NB4 (cell line): ENCODE measurements at places on chromosomes 16 and 17.

DNA sequence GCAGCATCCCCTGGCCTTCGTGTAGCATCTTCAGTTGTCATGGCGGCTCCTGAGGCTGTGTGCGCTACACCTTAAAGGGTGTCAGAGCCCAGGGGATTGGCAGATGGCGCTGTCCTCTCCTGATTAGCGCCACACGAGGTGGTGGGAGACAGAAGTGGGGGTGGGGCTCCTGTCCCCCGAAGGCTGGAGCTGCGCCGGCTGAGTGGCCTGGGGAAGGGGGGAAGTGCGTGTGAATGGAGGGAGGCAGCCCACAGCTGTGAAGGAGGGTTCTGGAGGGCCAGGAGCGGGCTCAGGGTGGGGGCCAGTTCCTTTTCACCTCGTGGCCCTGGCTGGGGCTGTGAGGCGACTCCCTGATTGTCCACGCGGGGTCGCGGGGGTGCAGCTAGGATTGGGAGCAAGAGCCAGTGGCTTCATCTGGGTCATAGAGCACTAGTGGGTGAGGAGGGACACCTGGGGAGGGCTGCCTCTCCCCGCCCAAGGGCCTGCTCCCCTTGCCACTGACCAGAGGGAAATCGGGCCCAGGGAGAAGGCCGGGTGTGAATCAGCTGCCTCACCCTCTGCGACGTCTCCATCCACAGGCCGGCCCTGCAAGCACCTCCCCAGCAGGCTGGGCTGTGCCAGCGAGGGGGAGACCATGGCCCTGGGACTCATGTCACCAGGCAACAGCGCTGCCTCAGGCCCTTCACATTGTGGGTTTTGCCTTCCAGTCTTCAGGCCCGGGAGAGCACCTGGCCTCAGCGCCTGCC, 14.1 kb downstream of the BAHCC1 start:
- no peak for DNase-seq

DNA sequence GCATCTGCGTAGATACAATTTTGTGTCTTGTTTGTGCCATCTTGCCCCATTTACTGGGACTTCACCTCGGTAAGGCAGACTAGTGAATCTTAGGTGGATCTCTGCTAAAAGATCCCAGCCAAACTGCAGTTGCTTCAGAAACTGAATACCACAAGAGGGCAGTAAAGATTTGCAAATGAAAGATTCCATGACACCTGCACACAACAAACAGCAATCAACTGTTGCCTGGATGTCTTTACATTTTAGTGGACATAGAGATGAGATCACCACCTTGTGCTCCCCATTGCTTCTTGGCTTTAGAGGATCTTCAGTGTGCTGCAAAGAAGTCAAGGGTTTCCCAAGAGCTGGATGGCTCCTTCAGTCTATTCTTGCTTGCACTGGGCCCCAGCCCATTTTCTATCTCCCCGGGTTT, 119.2 kb upstream of the CACNG5 start:
- DNase-seq = peak; percentile 64

DNA sequence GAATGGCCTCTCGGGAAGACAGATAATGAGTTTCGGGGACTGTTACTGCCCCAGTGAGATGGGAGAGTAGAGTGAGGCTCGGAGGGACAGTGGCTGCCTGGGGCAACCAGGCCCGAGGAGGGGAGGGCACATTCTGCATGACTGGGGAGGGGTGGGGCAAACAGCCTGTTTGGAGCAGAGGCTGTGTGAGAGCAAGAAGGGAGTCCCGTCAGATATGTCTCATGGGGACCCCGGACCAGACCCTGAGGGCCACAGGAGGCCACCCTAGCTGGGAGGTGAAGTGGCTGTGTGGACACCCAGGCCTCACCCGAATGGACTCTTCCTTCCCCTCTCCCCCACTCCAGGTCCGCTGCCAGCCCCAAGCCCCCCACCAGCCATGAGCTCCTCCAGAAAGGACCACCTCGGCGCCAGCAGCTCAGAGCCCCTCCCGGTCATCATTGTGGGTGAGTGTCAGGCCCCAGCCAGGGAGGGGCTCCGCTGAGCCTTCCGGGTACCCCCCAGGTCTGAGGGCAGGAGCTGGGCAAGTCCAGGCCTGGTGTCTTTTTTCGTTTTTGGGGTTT, 4.3 kb downstream of the OSGIN1 start:
- no peak for DNase-seq

DNA sequence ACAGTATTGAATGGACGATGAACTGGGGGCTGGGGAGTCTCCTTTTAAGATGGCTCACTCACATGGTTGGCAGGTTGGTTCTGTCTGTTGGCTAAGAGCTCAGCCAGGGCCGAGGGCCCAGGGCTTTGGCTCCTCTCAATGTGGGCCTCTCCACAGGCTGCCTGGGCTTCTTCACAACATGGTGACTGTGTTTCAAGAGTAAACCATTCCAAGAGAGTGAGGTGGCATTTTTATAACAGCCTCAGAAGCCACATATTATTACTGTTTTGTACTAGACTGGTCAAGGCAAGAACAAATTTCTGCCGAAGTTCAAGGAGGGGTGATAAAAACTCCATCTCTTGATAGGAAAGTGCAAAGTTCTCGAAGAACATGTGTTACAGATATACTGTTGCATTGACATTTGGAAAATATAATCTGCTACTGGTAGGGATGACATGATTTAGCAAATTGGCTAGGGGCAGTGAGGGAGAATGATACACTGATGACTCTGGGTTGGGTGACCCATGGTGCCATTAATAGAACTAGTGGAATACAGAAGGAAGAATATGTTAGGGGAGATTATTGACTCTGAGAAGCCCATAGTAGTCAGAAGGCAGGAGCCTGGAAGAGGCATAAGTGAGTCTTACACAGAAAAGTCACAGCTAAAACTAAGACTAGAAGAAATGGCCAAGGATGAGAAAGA, 13.7 kb downstream of the KRABD2 start:
- no peak for DNase-seq

DNA sequence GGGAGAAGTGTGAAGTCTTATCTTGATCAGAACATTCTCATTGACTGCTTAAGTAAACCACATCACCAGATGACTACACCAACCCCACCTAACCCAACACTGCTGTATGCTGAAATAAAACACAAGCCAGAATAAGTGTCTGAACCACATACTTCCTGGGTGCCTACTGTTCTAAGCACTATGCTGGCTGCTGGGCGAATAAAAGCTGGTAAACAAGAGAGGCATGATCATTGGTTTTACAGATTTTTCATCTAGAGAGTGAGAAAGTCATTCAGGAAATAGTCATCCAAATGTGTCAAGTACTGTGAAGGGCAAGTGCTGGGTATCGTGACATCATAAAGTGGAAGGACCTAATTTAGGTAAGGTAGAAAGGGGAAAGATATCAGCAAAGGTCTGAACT, 199.0 kb upstream of the SOX9 start:
- DNase-seq = no peak

GRCh38 chr16:53792161-53792951, 88.4 kb downstream of the FTO start:
- DNase-seq = no peak

- DNase-seq = peak; percentile 65
Measured at GRCh38 chr17:76710863-76711611, at the start of gene MXRA7. Gene MXRA7 (minus strand): TSS chr17:76710965. CDS start chr17:76710946, 19 bp downstream.

DNA sequence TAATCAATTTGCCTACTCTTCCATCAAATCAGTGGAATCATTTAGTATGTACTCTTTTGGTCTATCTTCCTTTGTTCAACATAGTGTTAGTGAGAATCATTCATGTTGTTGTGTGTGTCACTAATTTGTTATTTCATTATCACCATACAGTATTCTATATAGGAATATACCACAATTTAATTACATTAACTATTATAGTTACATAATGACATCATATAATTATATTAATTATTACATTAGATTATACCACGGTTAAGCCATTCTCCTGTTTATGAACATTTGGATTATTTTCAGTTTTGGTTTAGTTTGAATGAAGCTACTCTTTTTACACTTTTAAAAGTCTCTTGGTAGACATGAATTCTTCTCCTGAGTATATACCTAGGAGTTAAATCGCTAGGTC, 40.4 kb downstream of the MYO1D start:
- DNase-seq = no peak

DNA sequence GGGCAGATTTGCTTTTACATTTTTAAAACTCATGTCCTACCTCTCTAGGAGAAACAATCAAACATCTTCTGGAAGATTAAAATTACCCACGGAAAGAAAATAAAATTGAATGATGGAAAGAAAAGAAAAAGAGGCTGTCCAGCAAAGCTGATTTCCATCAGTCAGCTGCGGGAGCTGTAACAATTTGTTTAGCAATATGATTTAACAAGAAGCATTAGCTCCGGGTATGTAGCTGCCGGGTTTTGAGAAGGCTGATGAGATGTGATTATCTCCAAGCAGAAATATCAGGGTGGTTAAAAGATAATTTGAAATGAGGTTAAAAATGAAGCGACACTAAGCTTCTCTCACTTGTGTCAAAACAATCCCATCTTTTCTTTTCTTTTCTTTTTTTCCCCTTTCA, 608.9 kb upstream of the SALL1 start:
- DNase-seq = no peak

- no peak for DNase-seq
Measured at GRCh38 chr17:31691251-31691905, 167.7 kb downstream of the COPRS start.

DNA sequence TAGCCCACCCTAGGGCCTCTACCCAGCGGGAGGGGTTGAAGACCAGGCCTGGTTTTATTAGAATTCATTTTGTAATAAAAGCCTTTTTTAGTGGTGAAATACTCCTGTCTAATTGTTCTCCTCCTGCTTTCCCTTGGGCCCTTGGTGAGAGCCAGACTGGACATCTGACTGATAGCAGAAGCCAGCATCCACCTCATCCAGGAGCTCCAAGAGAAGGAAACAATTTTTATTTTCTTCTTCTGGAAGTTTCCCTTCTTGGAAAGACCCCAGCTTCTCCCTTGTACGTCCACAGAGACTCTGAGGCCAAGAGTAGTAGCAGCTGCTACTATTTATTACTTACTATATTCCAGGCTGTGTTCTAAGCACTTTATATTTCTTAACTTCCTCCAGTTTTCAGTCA, 4.0 kb upstream of the PHKG2 start:
- DNase-seq = no peak

GRCh38 chr16:17691899-17692176, 221.1 kb upstream of the XYLT1 start:
- DNase-seq = no peak

GRCh38 chr17:39576187-39576586, 31.5 kb downstream of the NEUROD2 start:
- peak; percentile 57 for DNase-seq

DNA sequence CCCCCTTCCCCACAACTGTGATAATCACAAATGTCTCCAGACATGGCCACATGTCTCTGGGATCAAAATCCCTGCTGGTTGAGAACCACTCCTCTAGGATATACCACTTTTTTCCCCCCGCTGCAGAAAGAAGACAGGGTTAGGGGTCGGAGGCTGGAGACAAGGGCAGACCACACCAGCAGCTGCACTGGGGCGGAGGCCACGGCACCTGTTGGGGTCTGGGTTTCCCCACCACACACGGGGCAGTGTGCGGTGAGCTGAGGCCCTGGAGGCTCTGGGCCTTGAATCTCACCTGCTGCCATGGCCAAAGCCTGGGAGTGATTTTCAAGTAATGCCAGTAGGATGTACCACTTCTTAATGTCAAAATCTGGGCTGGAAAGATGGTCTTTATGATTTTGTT, 320.5 kb downstream of the SNX29 start:
- DNase-seq = no peak
